ENCODE measurements at places on chromosomes 1 and 21.

DNA sequence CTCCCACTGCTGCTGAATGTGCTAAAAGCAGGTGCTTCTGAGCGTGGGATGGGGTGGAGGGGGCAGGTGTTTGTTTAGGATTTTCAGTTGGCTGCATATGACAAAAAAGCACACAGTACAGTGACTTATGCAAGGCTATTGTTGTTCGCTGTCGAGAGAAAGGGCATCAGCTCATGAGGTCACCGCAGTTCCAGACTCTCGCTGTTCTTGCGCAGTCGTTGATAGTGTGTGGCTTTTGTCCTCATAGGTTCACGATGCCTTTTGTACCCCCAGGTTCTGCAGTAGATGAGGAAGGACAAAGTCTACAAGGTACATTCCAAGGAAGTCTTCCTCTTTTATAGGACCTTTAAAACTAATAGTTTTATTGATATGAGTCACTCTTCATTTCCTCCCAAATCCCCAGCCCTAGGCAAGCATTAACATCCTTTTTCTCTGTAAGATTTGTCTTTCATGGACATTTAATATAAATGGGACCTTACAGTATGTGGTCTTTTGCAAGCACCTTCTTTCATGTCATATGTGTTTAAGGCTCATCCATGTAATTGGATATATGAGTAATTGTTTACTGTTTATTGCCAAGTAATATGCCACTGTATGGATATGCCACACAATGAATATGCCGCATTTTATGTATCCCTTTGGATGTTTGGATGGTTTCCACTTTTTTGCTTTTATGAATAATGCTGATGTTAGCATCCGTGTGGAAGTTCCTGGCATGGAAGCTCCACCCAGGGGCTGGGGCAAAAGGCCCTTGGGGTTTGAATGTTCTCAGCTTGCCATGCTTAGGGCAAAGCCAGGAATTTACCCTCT, 14.5 kb upstream of the NLRP3 start:
- DNase-seq: no peak

- DNase-seq: no peak
Measured at GRCh38 chr1:236163463-236164153, 21.3 kb downstream of the GPR137B start.

DNA sequence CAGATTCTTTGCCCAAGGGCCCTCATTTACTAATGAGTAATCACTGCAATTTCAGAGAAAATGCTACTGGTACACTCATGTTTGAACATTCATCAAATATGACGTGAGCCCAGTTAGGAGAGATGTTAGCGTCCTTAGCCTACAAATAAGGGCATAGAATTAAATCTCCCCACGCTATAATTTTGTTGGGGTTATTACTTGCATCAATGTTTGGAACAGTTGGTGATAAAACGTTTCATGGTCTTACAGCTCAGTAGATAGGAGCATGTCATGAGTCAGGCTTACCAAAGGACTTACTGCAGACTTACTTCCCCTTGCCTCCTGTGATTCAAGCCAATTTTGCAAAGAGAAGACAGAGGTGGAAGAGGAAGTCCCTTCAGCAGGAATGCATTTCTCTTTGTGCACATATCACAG, 304.0 kb downstream of the KIF26B start:
- DNase-seq: no peak

DNA sequence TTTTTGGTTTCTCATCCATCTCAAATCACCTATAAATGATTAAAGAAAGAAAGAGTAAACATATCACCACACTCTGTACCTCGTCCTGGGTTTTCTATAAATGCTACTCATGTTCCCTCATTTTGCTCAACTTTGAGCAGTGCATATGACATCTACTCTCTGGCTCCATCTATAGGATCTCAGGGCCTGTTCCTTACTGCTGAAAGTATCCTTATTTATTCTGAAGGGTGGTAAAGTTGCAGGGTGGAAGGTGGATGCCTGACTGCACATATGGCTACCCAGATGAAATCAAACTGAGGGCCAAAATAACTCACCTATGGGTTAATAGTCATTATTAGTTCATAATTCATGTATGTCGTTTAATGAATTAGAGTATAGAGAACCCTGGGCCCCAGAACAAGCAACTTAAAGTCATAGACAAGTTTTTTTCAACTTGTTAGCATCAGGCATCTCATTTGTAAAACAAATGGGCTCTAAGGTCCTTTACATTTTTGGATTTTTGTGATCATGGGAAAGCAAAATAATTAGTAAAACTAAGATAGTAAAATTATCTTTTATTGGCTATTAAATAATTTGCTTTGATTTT, 46.5 kb downstream of the NCF2 start:
- peak; percentile 56 for DNase-seq

DNA sequence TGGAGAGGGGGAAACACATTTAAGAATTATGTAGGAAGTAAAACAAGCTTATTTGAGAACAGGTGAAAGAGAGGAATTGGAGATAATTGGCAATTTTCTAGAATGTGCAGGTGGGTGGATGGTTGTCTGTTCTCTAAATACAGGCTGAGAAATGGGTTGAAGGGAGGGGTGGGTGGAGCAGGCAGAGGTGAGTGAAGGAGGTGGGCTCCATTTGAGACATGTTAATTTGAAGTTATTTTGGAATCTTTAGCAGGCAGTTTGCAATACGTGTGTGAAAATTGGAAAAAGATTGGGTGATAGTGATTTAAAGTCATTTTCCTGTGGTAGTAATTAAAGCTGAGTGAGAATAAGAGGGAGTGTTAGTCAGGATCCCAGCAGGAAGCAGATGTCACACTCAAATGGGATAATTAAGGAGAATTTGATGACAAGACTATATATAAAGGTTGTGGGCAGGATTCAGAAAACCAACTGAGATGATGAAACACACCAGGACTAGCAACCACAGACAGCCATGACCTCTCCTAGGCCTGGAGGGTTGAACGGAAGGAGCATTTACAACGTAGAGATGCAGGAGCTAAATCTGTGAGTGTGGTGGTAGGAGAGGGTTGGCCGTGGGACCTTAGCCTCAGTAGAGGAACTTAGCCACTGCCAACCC, 40.6 kb downstream of the CHRM3 start:
- DNase-seq: no peak

GRCh38 chr1:33379631-33380354, 51.1 kb downstream of the PHC2 start:
- DNase-seq: no peak

GRCh38 chr1:27341525-27342252, at the start of gene SYTL1:
SYTL1 (plus strand) TSS chr1:27342022; CDS start chr1:27345335, 3,313 bp downstream.
- peak; percentile 69 for DNase-seq

GRCh38 chr21:14826630-14827029, 238.2 kb downstream of the NRIP1 start:
- no peak for DNase-seq

GRCh38 chr1:200963076-200963475, 60.4 kb downstream of the KIF21B start:
- no peak for DNase-seq

- DNase-seq: no peak
Measured at GRCh38 chr1:185564816-185565215, 169.4 kb upstream of the HMCN1 start.

GRCh38 chr1:79966438-79966837, 959.9 kb upstream of the ADGRL4 start:
- DNase-seq: no peak

DNA sequence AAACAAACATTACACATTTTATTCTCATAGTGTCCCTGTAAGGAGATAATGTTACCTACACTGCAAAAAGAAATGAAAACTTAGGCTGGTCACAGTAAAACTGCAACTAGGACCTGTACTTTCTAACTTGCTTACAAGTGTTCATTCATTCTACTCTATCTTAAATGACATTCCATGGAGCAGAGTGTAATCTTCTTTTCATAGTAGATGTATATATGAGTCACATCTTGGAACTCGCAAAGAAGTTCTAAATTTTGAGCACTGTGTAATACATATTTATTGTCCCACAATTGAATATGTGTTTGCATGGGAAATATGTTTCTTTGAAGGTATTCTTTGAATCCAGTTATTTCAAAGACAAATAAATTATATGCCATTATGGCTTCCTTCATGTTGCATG, 1258.5 kb upstream of the ADGRL2 start:
- DNase-seq: no peak

DNA sequence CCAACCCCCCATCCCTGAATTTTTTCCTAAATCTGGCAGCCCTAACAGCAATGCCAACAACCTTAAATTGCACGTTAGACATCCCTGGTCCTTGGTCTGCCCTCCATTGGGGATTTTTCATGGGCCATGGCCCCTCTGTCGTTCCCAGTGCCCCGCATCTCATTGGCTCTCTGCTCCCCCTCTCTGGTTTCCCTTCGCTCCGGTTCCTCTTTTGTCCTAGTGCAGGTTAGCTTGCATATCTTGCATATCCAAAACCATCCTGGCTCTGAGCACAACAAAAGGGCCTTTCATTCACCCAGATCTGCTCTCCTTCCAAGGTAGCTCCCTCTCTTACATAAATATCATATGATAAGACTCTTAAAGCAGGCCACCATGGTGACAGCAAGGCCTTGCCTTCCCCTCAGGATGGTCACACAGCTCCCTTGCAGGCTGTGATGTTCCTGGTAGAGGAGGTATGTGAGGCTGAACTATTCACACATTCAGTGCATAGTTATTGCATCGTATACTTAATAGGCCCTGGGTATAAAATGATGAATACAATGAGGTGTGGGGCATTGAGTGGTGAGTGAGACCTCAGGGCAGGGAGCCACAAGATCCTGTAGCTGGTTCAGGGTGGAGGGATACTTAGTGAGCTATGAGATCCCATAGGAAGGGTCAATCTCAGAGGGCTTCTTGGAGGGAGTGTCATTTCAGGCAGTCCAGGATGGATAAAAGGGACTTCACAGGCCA, 45.2 kb downstream of the TENT5C start:
- DNase-seq: no peak

Measured in CD4-positive, alpha-beta T cell treated with Interleukin-2 at 100 ng/mL for 4 hours (primary cell).